Amniotic epithelial cell (primary cell): ENCODE measurements at places on chromosomes 6 and 20.
A peak's percentile ranks its signal among the peaks of the same experiment; 100 is the strongest.

GRCh38 chr6:139625081-139625939 lies 250.9 kb upstream of the CITED2 start:
- DNase-seq, result no peak

GRCh38 chr6:67345946-67346345 lies 1289.1 kb upstream of the ADGRB3 start:
- peak; percentile 30 for DNase-seq

- no peak for DNase-seq
These were observed 39.9 kb downstream of the PYGB start for GRCh38 chr20:25287631-25288290.

DNA sequence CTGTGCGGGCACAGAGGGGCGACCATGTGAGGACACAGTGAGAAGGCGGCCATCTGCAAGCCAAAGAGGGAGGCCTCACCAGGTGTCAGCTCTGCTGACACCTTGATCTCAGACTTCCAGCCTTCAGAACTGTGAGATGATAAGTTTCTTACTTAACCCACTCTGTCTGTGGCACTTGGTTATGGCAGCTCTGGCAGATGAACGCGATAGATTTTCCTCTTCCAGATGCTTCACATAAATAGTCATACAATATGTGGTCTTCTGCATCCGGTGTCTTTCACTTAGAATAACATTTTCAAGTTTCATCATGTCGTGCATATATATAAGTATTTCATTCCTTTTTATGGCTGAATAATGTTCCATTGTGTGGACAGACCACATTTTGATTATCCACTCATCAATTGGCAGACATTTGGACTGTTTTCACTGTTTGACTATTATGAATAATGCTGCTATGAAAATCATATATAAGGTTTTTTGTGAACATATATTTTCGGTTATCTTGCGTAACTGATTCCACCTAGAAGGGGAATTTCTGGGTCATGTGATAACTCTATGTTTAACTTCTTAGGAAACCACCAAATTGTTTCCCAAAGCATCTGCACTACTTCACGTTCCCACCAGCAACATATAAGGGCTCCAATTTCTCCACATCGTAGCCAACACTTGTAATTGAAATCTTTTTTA lies 30.2 kb downstream of the PRR18 start:
- DNase-seq, result no peak

DNA sequence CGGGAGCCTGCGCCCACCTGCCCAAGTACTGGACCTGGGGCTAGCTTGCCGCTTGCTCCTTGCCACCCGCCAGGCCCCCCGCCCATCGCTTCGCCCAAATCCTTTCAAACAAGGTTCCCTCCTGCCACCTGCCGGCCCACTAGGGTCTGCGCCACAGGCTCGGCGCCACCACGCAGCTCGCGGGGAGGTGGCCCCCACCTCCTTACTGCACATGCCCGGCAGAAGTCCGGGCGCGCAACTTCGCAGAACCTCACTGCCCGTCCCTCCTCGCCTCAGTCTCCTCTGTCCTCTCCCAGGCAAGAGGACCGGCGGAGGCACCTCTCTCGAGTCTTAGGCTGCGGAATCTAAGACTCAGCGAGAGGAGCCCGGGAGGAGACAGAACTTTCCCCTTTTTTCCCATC lies 11.2 kb downstream of the GNAS-AS1 start:
- peak; percentile 19 for DNase-seq

- DNase-seq, result no peak
These were observed 55.4 kb upstream of the MOXD1 start for GRCh38 chr6:132456700-132457143.

DNA sequence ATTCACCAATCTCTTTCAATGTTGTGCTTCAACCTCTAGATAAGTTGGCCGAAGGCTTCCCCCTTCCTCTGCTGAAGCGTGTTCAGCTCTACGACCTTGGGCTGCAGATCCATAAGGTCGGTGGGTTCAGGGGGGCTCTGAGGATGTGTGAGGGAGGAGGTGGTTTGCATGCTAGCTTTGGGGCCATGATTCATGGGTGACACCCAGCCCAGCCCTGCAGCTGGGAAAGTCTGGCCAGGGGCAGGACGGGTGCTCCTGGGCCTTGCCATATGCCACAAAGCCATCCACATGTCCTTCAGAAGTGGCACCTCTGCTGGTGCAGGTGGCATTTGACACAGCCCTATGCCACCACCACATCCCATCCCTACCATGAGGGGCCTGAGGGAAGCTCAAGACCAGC lies 27.6 kb downstream of the LBP start:
- no peak for DNase-seq

- peak; percentile 73 for DNase-seq
These were observed 16.6 kb downstream of the SLC2A12 start for GRCh38 chr6:134035823-134036296.

DNA sequence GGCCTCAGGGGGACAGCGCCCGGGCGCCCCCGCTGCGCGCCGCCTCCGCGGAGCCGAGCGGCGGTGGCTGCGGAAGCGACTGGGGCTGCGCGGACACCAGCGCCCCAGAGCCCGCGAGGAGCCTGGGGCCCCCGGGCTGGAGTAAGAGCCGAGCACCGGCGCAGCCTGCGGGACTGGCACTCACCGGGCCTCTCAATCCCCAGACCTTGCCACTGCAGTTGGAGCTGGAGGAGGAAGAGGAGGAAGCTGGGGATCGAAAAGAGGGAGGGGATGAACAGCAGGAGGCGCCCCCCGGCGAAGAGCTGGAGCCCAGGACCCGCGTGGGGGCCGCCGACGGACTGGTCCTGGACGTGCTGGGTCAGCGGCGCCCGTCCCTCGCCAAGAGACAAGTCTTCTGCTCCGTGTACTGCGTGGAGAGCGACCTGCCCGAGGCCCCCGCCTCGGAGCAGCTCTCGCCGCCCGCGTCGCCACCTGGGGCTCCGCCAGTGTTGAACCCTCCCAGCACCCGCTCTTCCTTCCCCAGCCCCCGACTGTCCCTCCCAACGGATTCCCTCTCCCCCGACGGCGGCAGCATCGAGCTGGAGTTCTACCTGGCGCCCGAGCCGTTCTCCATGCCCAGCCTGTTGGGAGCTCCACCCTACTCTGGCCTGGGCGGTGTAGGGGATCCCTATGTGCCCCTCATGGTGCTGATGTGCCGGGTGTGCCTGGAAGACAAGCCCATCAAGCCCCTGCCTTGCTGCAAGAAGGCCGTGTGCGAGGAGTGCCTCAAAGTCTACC lies 590 bp downstream of the RNF217 start:
- DNase-seq, result peak; percentile 38

GRCh38 chr20:21622097-21622857 lies 83.2 kb upstream of the PAX1 start:
- DNase-seq, result no peak

- DNase-seq, result no peak
These were observed 2.3 kb downstream of the RBM38 start for GRCh38 chr20:57393321-57394120.

GRCh38 chr6:132401618-132402285 lies 477 bp upstream of the MOXD1 start:
- DNase-seq, result no peak

- peak; percentile 86 for DNase-seq
These were observed 27.3 kb upstream of the SLC22A23 start for GRCh38 chr6:3484192-3484591.

GRCh38 chr6:5403076-5403475 lies 141.8 kb downstream of the FARS2 start:
- no peak for DNase-seq
